ENCODE measurements at places on chromosomes 2 and 18.

GRCh38 chr2:16019060-16019480, 78.7 kb downstream of the MYCN start:
- no peak for DNase-seq

GRCh38 chr2:11617984-11618707, 51.8 kb downstream of the NTSR2 start:
- no peak for DNase-seq

- DNase-seq, result no peak
Measured at GRCh38 chr2:20018601-20019152, 6.2 kb upstream of the MATN3 start.

GRCh38 chr2:241860184-241861078, 1.7 kb upstream of the PDCD1 start:
- DNase-seq, result no peak

Data from activated CD8-positive, alpha-beta T cell treated with anti-CD3 and anti-CD28 coated beads, Interleukin-2, amount 10 ng/mL, durations not matched to agents 7 days and 5 days (primary cell).